ENCODE measurements at places on chromosomes 7 and 10.
A peak's percentile ranks its signal among the peaks of the same experiment; 100 is the strongest.

DNA sequence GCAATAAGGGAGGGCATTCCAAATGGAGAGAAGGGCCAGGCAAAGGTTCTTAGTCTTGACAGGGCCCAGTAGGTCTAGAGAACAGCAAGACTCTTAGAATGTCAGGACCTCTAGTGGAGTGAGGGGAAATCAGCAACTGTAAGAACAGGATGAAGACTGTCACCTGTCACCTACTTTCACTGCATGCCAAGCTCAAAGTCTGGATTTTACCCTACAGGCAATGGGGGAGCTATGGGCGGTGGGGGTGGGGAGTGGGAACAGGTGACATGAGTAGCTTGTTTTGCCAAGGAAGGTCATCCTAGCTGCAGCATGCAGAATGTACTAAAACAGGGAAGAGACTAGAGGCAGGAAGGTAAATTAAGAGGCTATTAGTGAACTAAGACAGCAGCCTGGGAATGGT lies 18.3 kb downstream of the GOT1 start:
- DNase-seq: no peak

DNA sequence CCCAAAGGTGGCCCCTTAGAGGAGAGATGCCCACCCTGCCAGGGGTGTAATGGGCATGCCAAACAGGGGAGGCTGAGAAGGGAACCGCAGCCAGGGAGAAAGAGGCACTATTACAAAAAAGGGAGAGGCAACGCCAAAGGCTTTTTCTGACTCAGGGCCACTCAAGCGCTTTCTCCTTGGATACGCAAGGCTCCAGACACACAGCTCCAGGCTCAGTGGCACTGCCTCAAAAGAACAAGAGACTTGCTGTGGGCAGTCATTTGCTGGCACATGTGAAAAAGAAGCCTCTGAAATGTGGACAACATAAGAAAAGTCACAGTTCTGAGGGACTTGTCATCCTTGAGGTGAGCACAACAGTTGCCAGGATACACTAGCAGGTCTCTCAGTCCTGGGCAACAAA lies 128.4 kb downstream of the DGKI start:
- DNase-seq: no peak

DNA sequence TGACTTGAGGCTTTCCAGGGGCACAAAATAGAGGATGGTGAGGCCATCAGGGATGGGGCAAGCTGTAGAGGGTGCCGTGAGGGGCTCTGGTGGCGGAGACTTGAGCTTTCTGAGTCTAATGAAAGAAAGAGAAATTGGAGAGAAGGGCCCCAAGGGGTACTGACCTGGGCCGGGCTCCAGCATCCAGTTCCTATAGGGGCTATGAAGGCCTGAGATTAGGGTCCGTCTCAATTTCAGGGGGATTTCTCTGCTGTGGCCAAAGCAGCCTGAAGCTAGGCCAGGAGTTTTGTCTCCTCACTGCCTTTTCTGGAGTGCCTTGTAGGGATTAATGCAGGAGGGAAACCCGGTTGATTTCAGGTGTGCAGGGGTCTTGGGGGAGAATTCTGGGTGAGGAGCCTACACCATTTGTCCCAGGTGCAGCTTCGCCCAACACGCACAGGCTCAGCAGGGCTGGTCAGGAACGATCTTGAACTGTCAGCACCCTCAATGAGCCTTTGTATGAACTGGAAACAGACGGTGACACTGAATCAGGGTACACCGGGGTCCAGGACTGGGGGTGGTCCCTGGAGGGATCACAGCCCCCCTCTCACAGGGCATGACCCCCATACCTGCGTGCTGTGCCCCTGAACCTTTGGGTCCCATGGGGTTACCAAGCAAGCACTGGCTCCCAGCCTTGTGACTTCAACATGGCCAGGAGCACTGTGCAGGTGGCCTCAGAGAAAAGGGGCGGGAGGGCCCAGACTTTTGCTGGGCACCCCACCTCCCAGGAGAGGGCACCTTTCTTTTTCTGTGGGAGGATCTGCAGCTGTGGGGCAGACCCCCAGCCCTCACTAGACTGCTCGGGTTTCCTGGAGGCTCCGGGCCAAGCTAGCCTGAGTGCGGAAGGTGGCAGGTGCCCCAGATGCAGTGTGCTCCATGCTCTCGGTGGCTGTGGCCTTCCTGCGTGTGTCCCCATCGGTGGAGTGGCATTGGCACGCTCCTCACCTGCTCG lies 122.9 kb upstream of the RET start:
- peak; percentile 4 for DNase-seq

DNA sequence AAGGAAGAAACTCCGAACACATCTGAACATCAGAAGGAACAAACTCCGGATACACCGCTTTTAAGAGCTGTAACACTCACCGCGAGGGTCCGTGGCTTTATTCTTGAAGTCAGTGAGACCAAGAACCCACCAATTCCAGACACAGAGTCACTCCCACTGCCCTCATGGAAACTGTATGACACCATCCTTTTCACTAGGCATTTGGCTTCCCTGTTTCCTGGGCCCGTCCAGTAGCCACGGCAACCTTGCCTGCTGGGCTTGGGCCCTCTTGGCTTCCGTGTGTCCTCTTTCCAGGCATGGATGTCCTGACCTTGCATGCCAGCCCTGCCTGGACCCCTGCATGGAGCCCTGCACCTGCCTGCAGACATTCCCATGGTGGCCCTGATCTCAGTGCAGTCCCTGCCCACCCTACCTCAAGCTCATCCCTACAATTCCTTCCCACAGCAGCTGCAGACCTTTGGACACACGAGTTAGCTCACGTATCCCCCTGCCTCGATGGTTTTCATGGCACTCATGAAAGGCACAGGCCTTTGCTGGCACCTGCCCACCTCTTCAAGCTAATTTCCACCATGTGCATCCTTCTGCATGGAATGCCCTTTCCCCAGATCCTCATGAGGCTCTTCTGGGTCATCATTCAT lies 6.7 kb downstream of the SH2D4B start:
- no peak for DNase-seq

- no peak for DNase-seq
Observed at GRCh38 chr10:17474595-17475323, 20.4 kb upstream of the ST8SIA6 start.
